ENCODE measurements at places on chromosomes 16 and 17.

DNA sequence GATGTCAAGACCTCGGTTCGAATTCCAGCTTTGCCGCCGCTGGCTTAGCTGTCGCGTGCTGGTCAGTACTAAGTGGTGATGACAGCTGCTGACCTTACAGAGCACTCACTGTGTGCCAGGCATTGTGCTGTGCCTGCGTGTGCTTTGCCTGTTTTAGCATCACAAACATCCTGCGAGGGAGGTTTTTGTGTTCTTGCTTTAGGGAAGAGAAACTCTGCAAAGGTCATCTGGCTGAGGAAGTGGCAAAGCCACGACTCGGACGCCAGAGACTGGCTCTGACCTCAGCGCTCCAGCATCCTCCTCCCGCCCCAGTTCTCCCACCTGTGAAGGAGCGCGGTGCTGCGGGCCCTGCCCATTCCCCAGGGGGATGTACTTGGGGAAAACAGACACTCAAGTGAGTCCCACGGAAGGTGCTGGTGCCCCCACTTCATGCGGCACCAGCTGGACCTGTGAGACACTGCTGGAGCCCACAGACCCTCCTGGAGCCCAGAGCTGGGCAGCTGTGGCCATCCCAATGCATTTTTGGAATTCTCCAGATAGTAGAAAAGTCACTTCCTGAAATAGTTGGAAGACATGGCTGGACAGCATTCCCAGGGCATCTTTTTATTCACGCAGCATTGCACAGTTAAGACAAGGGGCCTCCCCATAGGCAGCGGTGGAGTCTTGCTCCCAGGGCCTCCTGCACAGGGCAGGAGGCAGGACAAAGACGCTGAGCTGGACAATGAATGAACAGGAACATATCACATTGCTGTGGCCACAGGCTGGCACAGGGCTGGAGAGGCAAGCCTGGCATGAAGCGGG lies 20.0 kb upstream of the HERPUD1 start:
- DNase-seq, result no peak

DNA sequence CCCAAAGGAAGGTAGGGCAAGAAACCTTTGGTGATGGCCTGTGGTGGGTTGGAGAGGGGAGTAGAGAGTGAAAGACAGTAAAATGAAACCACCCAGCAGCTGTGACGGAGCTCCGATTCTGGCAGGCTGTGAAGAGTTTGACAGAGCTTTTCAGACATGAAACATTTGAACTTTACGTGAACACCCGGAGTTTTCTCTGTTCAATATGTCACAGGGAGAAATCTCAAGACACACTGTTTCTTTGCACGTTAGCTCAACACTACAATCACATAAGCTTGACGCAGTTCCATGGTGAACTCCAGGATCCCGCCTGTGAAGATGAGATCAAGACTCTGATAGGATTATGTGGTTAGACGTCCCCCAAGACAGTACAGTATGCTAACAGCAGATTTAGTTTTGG lies 79.6 kb upstream of the CDH11 start:
- DNase-seq, result no peak

DNA sequence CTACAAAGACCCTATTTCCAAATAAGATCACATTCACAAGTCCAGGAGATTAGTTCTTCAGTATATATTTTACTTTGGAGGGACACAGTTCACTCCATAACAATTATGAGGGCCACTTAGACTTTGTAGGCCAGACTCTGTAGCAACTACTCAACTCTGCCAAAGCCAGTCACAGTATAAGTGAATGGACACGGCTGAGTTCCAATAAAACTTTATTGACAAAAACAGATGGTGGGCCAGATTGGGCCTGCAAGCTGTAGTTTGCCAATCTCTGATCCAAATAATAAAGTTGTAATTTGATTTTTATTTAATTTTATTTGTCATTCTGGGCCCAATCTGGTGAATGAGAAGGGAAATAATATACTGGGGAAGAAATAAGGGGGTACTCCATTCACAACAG lies 101.1 kb downstream of the ZNF18 start:
- DNase-seq, result no peak

DNA sequence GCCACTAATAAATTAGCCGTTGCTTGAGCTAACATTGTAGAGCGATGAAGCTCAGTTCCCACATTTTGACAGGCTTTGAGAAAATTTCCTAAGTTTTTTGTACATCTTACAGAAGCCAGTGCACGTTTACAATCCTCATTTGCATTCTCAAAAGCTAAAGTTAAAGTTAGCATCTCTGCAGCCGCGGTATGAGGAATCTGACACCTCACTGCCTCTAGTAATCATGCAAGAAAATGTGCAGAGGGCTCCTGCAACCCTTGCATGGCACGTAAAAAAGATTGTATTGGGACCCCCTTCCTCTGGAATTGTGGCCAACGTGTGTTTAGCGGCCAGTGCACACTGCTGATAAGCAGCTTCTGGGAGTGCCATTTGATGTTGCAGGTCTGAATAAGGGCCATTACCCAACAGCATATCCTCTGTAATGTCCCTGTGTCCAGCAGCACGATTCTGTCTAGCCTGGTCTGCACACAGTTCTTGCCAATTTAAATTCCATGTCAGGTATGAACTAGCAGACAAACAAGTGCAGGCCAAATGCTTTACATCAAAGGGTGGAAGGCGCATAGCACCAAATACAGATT lies 12.4 kb upstream of the ZNF689 start:
- DNase-seq, result no peak

- no peak for DNase-seq
These were observed 70.5 kb downstream of the COPRS start for GRCh38 chr17:31788571-31788946.

DNA sequence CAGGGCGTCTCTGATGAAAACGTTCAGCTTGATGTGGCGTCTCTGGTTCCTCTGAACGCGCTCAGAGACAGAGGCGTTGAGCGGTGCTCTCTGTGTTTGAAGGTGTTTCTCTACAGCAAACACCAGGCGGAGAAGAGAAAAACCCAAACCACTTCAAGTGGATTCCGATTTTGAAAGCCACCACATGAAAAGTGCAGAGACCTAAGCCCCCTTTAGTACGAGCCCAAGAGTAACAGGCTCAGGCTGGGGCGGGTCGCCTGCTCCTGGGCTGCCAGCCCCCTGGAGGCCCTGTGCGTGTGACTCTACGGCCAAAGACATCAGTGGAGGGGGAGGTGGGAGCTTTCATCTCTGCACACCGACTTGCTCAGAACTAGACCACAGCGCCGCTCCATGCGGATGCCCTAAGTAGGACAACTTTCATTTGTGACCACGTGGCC lies 328.4 kb downstream of the MAF start:
- peak; percentile 79 for DNase-seq

DNA sequence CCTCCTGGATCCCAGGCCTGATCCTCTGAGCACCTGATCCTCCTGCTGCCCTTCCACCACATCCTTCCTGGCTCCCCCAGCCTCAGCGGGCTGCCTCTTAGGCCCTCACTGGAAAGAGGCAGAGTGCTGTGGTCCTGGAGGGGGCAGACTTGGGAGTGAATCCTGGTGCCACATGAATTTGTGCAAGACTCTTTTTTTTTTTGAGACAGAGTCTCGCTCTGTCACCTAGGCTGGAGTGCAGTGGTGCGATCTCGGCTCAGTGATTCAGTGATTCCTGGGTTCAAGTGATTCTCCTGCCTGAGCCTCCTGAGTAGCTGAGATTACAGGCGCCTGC lies 3.1 kb downstream of the GHDC start:
- DNase-seq, result no peak

DNA sequence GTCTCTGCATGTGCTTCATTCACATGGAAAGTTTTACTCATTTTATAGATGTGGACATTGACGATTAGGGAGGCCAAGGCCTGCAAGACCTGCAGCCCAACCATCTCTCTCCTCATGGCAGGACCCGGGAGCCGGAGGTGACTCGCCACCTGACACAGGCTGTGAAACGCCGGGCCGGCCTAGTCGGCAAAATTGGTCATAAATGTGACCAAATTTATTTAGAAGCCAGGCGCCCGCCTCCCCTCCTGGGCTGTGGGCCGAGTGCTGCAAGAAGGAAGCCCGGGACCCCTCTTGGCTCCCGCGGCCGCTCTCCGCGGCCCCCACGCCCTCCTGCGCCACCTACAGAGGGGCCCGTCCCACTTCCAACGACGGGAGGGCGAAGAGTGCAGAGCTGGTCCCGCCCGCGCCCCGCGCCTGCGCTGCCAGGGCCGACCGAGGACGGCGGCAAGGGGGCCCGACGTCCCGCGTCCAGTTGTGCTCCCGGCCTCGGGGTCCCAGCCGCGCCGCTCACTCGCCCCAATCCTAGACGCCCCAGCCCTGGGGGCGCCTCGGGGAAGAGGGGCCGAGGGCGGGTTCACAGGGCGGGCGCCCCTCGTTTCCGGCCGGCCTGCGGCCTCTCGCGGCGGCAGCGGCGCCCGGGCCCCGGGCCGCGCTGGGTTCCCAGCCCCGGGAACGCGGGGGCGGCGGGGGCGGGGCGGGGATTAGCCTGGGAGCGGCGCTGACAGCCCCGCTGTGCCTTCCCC lies 47.5 kb downstream of the WNT3 start:
- DNase-seq, result no peak

GRCh38 chr17:66533572-66533971 lies 231.2 kb downstream of the PRKCA start:
- no peak for DNase-seq

- DNase-seq, result no peak
These were observed 4.6 kb downstream of the FAM171A2 start for GRCh38 chr17:44359006-44359405.

- no peak for DNase-seq
These were observed 29.4 kb downstream of the IRF8 start for GRCh38 chr16:85928401-85928820.

GRCh38 chr16:57185446-57185944 lies 344 bp downstream of the PSME3IP1 start:
- DNase-seq, result peak; percentile 25

GRCh38 chr17:55513885-55514590 lies 2.8 kb upstream of the SMIM36 start:
- peak; percentile 52 for DNase-seq

GRCh38 chr17:79795795-79796443 lies 958 bp downstream of the CBX8 start:
- no peak for DNase-seq

DNA sequence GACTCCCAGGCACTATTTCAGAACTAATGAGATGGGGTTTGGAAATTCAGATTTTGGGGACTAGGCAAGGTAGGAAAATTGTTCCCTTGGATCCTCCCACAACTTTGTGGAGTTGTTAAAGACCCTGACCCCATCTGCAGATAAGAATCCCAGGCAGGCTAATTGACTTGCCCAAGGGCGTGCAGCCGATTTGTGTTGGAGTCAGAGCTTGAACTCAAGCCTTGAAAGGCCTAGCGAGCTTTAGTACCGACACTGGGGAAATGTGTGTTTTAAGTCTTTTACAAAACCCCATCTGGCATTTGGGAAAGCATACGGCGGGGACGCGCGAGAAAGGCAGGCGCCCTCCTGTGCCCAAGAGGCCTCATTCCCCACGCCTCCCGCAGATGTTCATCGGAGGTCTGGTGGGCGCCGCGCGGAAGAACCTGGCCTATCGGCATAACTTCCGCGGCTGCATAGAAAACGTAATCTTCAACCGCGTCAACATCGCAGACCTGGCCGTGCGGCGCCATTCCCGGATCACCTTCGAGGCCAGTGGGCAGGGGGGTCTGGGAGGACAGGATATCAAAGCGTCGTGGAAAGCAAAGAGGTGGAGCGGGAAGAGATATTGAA lies 4.3 kb downstream of the CNTNAP1 start:
- no peak for DNase-seq

GRCh38 chr17:43062984-43063638 lies 38.1 kb downstream of the RND2 start:
- no peak for DNase-seq

GRCh38 chr16:75342308-75342811 lies 90.9 kb upstream of the BCAR1 start:
- no peak for DNase-seq

GRCh38 chr16:24535827-24536226 lies 3.5 kb upstream of the RBBP6 start:
- DNase-seq, result no peak

DNA sequence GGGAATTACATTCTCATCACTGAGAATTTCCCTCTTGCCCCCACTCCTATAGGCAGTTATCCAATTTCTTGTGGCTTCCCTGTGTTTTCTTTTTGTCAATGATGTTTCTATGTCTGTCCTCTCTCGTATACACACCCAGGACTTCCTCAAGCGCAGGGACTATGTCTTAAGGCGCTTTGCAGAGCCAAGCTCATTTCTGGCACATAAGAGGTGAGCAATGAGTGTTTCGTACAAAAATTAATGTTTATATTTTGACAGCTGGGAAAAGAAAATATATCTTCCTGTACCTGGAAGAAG lies 947 bp downstream of the DDX42 start:
- DNase-seq, result no peak

DNA sequence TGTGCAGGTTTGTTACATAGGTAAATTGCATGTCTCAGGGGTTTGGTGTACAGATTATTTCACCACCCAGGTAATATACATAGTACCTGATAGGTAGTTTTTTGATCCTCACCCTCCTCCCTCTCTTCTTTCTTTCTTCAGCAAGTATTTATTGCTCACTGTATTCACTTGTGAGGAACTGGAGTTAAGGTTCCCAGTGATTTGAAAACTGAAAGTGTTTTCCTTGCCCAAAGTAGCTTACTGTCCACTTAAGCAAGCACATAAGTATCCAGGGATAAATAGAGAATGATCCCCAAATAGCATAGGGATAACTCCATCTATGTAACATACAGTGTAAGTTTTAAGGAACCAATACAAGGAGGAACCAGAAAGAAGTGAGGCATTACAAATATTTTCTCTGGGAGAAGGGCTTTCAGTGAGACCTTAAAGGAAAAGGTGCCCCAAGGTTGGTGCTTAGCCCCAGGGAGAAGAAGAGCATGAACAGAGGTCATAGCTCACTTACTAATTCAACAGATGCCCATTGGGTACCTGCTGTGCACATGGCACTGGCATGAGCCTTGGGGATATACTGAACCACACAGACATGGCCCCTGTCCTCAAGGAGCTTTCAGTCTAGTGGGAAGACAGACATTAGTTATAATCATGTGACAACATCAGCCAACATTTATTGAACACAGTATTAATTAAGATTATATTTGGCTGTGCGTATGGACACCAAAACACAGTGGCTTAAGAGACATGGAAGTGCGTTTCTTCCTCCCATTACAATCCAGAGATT lies 17.0 kb downstream of the MYL4 start:
- DNase-seq, result no peak

GRCh38 chr17:16353317-16354174 lies at the start of gene CENPV:
Gene CENPV, minus strand, starts transcription at chr17:16353469. Its CDS starts 33 bp downstream, at chr17:16353436.
- peak; percentile 41 for DNase-seq

GRCh38 chr17:15482476-15482875 lies 15.1 kb upstream of the CDRT4 start:
- DNase-seq, result no peak
